ENCODE measurements at places on chromosomes 4 and X. TPM values are rescaled to one million over a fixed set of nuclear protein-coding genes. Genes with fewer than 3 reads are reported as not detected.

- no peak for DNase-seq
Measured at GRCh38 chr4:97662133-97662532, 481.1 kb downstream of the STPG2 start.

DNA sequence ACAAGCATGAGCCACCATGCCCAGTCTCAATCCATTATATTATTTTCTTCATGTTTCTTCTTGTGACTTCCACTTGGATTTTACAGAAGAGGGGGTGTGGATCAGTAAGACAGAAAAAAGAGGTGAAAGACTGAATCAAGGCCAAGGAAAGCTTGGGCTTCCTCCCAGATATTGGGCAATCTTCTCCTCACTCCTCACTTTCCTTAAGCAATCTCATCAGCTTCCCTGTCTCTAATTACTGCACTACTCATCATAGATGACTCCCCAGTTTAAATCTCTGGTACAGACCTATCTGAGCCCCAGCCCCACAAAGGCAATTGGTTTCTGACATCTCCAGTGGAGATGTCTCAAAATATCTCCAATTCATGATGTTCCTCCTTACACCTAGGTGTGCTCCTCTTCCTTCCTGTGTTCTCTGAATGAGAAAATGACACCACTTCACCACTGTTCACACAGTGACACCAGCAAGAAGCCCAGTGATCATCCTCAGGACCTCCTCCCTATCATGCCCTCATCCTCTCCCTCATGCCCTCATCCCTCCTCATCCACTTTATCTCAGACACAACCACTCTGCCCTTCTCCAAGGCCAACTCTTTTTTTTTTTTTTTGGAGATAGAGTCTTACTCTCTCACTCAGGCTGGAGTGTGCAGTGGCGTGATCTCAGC lies 44.8 kb upstream of the HERC6 start:
- peak; percentile 28 for DNase-seq

DNA sequence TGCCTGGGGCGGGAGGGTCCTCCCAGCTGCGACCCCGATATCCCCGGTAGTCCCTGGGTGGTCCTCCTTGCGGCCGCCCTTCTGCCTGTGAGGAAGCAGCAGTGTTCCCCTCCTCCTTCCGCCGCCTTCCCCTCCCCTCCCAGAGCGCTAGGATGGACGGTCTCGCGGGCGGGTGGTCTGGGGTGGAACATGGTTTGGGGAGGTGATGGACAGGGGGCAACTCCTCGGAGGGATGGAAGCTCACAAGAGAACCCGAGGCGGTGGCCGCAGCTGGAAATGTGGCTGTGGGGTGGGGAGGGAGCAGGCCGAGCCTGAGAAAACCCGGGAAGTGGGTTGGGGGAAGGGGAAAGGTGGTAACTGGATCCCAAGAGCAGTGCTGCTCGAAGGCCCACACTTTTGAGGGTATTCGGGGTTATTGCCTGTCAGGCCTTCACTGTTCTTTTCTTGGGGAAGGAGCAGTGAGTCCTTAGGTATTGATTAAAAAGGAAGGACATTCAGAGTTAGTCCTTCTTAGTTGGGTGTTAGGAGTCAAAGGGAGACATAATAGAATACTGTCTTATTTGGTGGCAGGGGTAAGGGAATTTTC lies 581 bp downstream of the UBE2K start:
- peak; percentile 59 for DNase-seq

NEUROG2 gene
- not detected for polyA plus RNA-seq

ITIH6 gene
- polyA plus RNA-seq: not detected

SPON2 gene
- 15.3 TPM for polyA plus RNA-seq

DNA sequence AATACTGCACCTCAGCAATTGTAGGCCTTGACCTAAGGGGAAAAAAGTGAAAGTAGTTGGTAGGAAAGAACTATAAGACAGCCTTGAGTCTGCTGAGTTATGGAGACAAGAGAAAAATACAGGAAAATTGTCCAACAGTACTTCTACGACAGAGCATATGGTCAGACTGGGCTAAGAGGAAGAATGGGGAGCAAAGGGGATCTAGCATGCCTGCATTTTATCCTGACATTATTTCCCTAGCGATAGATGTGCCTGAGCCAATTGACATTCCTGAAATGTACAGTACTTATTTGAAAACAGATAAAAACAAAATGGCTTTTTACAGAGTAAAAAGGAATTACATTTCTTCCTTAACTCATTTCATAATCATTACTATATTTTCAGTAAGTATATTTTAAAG lies 22.2 kb downstream of the GUCY1A1 start:
- DNase-seq: no peak

- peak; percentile 0 for DNase-seq
Measured at GRCh38 chr4:146453181-146453807, 68.4 kb downstream of the SLC10A7 start.

PAK3 gene
- polyA plus RNA-seq: 1.6 TPM
